DMS 273 treated with DMSO at 0.1 percent for 48 hours (cell line): ENCODE measurements at places on chromosomes 1 and 21.

DNA sequence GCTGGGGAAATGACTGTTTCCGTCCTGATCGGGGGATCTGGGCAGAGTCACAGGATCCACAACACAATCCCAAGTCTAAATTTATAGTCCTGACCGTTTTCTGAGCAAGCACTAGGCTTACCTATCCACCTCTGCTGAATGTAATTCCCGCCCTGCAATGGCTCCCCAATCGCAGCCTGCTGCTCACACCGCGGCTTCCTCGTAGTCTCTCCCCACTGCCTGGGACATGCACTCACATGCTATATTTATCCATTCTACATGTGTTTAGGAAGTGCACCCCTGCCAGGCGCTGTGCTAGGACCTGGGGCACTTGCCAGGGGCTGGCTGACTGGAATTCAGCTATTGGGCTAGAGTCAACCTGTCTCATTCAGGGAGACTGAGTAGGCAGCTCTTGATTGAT, 246.6 kb upstream of the CSF3R start:
- no peak for DNase-seq

GRCh38 chr1:41500378-41500777, 15.9 kb upstream of the EDN2 start:
- no peak for DNase-seq

- no peak for DNase-seq
Measured at GRCh38 chr1:246642719-246643118, 76.5 kb downstream of the CNST start.

DNA sequence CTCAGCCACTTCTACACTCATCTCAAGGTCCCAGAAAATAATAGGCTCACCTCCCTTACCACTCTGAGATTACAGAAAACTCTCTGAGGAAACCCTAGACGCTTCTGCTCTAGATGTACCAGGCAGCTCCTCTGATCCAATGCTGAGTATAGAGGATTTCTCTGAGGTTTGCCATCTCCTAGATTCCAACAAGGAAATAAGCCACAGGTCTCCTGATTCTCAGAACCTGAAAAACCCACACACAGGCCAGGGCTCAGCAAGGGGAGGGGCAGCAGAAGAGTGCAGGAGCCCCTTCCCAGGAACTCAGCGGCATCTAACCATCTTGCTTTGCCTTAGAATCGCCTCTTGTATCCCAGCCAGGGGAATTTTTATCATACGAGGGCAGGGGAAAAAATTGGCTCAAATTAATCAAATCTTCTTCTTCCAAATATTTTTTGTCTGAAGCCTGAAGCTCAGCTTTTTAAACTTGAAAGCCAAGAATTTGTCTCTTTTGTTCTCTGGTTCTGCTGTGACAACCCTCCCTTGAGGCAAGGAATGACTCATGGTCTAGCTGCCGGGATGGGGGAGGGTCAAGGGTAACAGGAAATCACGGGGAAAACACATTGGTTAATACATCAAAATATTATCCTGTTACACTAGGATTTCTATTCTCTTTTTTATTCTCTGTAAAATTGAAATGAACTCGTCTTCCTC, 30.8 kb downstream of the GORAB start:
- no peak for DNase-seq

DNA sequence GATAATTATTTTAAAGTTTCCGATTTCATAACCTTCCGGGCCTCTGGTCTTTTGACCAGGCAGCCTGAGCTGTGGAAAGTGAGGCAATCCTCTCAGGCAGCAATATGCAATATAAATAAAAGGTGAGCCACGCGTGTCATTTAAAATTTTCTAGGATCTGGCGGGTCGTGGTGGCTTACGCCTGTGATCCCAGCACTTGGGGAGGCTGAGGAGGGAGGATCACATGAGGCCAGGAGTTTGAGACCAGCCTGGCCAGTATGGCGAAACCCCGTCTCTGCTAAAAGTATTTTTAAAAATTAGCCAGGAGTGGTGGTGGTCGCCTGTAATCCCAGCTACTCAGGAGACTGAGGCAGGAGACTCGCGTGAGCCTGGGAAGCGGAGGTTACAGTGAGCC, 546 bp upstream of the ZNF695 start:
- no peak for DNase-seq

GRCh38 chr1:190864013-190864641, 386.5 kb upstream of the BRINP3 start:
- no peak for DNase-seq

DNA sequence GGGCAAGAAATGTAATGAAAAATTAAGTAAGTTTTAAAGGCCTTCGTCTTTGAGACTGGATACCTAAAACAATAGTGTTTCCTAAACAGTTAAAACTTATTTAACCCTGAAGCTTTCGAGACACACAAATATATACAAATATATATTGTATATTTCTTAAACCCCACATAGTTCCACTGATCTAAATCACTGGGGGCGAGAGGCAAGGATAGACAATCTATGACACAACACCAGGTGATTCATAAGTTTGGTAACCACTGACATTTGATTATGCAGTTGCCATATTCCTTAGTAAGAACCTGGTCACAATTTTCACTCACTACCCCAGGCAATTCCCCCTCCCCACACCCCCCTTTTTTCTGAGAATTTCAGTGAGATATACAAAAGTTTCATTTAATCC, 55.3 kb upstream of the BOLA1 start:
- DNase-seq, result no peak

DNA sequence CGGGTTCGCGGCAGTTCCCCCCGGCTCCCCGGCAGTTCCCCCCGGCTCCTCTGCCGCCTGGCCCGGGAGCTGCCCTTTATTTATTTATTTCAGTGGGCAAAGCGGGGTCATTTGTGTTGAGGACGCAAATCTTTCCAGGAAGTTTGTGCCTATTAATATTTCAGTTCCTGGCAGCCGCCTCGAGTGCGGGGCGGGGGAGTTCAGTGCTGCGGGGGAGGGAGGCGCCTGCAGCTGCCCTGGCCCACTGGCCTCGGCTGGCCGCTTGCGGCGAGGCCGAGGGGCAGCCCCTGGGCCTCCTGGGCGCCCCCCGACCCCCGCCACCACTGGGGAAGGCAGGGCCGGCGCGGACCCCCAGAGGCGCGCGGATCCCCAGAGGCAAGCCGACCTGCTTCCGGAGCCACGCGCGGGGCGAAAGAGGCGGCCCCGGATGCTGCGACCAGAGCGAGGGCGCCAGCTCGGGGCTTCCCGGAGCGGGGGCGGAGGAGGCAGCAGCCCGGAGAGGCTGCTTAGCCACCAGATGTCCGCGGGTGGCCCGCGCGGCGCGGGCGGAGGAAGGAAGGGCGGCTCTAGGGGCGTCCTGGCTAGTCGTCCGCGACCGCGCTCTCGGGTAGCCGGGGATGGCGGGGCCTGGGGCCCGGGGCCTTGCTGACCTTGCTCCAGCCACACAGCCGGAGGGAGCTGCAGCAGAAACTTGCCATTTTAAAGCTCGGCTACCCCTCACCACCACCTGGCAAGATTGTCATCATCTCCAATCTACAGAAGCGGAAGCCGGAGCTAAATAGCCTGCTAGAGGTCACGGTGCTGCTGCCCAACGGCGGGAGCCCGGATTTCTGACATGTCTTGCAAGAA, 48.0 kb downstream of the H3-3A start:
- DNase-seq, result peak; percentile 67

GRCh38 chr1:210937846-210938245, 196.1 kb downstream of the KCNH1 start:
- no peak for DNase-seq

- no peak for DNase-seq
Measured at GRCh38 chr1:207072233-207072632, 16.4 kb upstream of the C4BPB start.

DNA sequence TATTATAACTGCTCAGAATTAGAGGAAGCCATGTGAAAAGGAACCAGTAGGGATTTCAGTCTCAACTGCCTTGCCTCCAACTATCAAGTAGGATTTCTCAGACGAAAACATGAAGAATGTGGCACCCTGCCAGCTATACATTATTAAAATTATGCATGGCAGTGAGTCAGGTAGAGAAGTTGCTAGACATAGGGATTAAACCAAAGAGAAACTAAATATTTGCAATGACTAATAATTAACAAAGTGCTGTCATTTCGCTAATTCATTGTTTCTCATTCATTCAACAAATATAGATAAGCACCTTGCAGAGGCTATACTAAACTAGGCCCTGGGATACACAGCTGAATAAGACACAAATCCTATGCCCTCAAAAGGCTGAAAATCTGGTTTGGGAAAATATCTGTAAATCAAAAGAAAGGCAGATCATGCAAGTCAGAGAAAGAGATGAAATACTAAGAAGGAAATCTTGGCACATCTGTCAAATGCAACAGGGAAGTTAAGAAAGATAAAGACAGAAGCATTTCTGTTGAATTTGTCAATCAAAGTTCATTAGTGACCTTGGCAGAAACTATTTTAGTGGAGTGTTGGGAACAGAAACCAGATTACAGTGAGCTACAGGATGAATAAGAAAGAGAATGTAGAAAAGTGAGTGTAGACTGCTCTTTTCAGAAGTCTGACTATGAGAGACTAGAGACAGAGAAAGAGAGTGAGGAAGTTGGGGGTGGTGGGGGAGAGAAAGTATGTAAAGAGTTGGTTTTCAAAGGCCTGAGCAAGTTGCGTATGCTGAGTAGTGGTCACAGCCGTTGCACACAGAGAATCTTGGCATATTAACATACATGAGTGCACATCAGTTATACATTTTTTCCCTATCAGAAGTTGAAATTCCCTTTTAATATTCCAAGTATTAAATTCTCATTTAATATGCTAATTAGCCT, 14.7 kb upstream of the NBPF11 start:
- DNase-seq, result no peak

DNA sequence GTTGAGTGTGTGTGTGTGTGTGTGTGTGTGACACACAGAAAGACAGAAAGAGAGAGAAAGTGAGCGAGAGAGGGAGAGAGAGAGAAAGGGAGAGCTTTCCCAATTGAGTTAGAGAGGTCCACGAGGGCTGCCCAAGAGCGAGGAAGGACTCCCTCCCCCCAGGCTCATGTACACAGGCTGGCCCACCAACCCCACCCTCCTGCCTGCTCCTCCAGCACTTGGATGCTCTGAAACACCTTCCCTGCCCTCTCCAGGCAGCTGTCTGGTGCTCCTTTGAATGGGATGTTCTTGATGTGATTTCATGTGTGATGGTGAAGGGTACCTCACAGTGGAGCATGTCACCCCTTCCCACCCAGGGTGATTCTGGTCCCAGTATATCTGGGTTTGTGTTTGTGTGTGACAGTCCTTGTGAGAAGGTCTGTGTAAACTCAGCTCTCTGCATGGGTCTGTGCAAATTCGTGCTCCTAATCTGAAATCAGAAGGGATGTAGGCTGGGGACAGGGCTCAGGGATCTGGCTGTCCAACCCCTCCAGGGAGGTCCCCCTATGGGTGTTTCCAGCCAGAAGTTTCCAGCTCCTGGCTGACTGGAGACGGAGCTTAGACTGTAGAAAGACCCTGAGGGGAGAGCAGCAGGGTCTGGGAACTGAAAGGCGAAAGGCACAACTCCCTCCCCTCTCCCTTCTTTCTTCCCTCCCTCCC, 6.8 kb upstream of the PEAR1 start:
- DNase-seq, result no peak

DNA sequence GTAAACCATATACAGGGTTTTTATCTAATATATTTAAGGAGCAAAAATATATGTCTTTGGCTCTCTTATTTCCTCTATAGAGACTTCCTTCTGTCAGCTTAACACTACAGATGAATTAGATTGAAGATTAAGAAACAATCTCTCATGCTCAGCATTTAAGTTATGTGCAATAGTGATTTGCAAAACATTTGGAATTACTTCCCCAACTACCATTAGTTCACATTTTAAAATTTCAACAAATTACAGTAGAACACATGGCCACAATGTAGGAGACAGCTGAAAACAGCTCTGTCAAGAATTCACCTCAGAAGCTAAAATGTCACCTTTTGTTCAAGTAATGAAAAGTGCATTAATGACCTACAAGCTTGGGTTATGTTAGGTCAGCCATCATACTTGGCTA, 177.9 kb downstream of the EIF4G3 start:
- DNase-seq, result no peak

DNA sequence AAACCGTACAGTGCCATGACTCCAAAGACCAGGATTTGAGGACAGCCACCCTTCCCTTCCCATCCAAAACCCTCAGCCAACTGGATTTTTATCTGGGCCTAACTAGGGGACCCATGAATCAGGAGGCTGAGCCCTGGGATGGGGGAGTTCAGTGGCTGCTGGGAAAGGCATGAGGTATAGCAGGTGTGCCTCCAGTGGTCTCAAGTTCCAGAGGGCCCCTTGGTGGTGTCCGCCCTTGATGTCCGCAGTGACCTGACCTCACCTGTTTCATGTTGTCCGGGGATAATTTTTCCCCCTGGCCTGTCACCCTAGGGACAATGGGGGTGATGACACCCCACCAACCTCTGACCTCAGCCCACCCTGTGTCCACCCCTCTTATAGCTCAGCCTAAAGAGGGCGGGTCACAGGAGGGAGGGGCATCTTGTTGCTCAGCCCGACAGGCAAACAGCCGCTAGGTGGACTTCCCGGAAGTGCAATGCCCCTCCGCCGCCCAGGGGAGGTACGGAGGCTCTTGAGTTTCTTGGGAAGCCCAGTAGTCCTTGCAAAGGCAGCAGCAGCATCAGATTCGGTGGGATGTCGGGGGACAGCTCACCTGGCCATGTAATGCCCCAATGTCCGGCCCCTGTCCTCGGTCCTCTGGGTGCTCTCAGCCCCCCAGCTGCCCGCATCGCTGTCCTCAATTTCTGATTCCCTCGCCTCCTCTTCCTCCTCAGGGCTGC, 13.8 kb upstream of the IL22RA1 start:
- no peak for DNase-seq

GRCh38 chr1:202578565-202578964, 131.7 kb downstream of the SYT2 start:
- DNase-seq, result peak; percentile 78

- no peak for DNase-seq
Measured at GRCh38 chr1:150649441-150650075, 20.1 kb upstream of the ENSA start.

- no peak for DNase-seq
Measured at GRCh38 chr1:234371414-234371813, 1.8 kb upstream of the COA6 start.

DNA sequence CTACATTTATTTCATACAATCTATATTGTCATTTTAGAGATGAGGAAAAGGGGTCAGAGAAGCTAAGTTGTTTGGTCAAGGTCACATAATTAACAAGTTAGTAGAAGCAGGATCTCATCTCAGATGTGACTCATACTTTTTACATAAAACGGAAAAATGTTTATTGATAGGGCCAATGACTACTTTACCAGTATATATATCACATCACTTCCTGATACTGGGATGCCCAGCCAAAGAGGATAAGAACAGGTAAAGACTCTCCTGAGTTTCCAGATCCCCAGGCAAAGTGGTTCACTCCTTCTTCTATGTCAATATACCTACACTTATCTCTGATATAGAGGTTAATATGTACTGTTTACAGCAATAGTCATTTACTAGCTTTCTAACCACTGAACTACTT, 21.0 kb downstream of the YIPF1 start:
- no peak for DNase-seq

DNA sequence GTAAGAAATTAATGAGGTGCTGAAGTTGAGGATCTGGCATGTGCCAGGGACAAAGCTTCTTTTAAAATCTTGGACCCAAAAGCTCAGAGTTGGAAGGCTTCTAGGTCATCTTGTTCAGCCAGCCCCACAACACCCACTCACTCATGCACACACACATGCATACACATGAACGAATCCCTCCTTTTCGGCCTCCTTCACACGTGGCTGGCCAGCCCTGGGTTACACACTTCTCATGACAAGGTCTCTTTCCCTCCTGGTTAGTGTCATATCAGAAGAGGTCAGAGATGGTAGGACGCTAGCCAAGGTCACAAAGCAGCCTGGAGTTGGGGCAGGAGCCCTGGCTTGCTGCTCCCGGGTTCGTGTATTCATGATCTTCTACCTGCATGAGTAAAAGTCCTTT, 6.9 kb downstream of the DMBX1 start:
- DNase-seq, result no peak

- no peak for DNase-seq
Measured at GRCh38 chr1:96116731-96117130, 604.9 kb upstream of the PTBP2 start.
